ENCODE measurements at places on chromosomes 2 and 18. TPM values are rescaled to one million over a fixed set of nuclear protein-coding genes. Genes with fewer than 3 reads are reported as not detected.

DNA sequence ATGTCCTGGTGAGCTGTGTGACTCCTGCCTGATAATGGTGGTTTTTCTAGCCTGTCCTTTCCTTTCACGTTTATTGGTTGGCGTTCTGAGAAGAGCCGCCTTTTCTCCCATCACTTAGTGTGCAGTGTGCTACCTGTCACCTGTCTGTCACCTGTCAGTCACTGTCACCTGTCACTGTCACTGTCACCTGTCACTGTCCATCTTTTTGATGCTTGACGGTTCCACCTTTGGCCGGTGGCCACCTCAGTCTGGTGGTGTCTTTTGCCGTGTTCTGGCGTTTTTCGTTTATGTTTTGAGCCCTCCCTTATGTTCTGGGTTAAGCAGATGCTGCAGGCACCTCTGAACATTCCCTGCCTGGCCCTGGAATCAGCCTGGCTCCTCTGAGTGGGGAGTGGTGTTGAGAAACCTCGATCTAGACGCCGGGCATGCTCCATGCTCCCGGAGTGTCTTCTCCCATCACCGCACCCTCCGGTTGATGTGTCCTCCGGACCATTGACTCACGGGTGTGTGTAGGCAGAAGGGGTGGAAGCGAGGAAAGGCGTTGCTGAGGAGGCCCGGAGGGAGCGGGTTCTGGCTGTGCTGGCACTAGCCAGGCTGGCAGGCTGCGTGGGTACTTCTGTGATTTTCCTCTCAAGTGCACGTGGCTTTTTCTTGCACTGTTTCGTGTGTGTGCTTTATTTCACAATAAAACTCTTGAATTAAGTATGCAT is 20.7 kb downstream of the DTYMK start:
- DNase-seq: peak; percentile 67

PSD4 gene
- total RNA-seq: 4.2 TPM

- no peak for DNase-seq
Measured at GRCh38 chr2:228064024-228064423, 117.5 kb downstream of the SPHKAP start.

DNA sequence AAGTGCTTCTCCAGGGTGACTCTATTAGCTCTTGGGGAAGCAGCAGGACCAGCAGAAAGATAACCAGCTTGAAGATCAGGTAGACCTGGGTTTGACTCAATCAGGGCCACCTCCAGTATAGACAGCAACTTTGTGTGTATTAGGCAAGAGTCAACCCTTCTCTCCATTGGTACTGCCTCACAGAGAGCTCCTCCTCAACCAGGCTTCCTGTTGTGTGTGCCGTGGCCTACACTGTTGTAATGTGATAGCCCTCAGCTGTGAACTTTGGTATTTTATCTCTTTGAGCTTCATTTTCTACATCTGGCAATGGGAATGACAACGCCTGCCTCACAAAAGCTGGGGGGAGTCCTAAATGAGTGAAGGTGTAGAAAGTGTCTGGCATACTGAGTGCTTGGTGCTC is 17.0 kb upstream of the MAP3K20 start:
- DNase-seq: no peak

LHCGR gene
- total RNA-seq: 0.16 TPM

SOX11 gene
- total RNA-seq: 413 TPM

- no peak for DNase-seq
Measured at GRCh38 chr2:232942831-232943230, 70.2 kb downstream of the NGEF start.

CTLA4 gene
- total RNA-seq: not detected

GRCh38 chr18:8945514-8945913 is 157.0 kb upstream of the NDUFV2 start:
- no peak for DNase-seq

GRCh38 chr2:203033395-203033794 is 18.7 kb downstream of the NBEAL1 start:
- DNase-seq: no peak

GRCh38 chr2:158482594-158482993 is 25.8 kb downstream of the PKP4 start:
- DNase-seq: no peak

DNA sequence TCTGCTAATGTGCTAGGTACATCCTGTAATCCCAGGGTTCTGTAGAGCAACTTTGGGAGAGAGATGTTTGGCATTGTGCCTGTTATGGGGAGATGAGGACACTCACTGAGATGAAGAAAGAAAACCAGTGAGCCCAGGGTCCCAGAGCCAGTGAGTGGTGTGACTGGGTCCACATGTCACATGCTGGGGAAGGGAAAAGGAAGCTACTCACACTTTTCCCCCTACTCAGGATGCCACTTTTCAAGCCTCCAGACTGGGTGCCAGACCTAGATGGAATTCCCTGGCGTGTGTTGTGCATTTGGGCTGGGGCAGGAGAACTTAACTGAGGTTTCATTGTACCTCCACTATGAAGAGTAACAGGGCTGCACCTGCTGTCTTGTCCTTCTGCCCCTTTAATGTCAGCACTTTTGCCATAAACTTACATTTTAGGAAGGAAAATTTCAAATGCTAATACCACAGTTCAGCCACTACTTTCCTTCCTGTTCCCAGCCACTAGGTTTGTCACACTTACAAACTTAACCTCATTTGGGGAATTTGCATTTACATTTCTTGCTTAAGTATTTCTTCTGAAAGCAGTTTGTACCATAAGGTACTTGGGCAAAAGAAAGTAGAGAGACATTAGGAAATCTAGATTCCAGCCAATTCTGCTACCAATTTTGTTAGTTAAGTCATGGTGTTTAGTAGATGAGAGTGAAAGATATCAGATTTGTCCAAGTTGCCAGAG is 10.2 kb downstream of the INSIG2 start:
- no peak for DNase-seq

GRCh38 chr2:9311488-9311887 is 104.9 kb downstream of the ASAP2 start:
- DNase-seq: no peak

UGT1A10 gene
- not detected for total RNA-seq

DNA sequence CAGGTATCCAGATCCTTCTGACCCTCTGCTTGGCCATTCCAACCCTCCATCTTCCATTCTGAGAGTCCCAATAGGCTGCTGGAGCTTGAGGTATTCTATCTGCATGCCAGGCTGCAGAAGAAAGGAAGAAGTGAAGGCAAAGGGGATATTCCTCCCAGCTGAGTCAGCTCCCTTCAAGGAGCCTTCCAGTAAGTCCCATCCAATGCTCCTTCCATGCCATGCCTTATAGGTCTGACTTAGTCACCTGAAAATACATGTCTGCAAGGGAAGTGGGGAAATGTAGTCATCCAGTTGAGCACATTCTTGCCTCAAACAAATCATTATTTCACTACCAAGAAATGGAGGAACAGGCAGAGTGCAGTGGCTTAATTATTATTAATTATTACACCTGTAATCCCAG is 464.6 kb downstream of the CNTNAP5 start:
- DNase-seq: no peak

- DNase-seq: no peak
Measured at GRCh38 chr2:69390001-69390400, 3.0 kb upstream of the GFPT1 start.

SPP2 gene
- total RNA-seq: not detected

- no peak for DNase-seq
Measured at GRCh38 chr18:45686891-45687611, 36.9 kb upstream of the SLC14A1 start.

DNAJC5G gene
- not detected for total RNA-seq

- DNase-seq: no peak
Measured at GRCh38 chr18:11851806-11852337, 659 bp downstream of the CHMP1B start.

IL1RL1 gene
- not detected for total RNA-seq

C2orf72 gene
- 32.4 TPM for total RNA-seq

TUBA4B gene
- total RNA-seq: not detected

GRCh38 chr2:64938607-64939285 is 50.5 kb upstream of the SLC1A4 start:
- no peak for DNase-seq

- DNase-seq: no peak
Measured at GRCh38 chr2:151182899-151183809, 78.5 kb downstream of the RBM43 start.

CPS1 gene
- total RNA-seq: 6.6 TPM

DNA sequence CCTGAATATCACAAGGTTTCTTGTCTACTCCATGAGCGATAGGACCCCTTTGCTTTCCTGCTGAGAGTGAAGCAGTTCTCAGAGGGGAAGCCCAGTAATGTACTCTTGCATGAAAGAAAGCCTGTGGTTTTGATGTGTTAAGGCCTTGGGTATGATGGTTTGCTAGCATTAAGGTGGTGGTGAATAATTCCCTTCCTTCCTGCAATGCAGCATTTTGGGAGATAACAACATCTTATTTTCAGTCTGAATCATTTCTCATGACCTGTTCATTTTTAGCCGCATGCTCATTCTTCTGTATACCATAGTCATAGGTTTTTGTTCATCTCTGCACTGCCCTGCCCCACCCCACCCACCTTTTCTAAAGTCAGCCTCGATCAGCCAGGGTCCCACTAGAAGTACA is 66.2 kb downstream of the HNMT start:
- no peak for DNase-seq

DNA sequence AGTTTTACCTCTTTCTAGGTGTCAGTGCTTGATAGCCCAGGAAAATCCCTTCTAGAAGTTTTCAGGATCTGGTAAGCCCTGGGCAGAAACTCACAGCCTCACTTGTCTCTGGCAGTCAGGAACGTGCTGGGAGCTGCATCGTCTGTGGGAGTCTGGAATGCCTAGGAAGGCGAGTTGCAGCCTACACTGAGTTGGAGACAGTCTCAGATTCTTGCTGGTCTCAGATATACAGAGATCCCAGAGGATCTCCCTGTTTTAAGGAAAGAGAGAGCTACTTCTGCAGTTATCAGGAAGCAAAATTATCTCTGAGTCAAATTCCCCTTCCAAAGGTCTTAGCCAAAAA is 104.4 kb upstream of the CDC42EP3 start:
- DNase-seq: peak; percentile 9

- no peak for DNase-seq
Measured at GRCh38 chr2:196112418-196113034, 43.9 kb upstream of the DNAH7 start.

DNA sequence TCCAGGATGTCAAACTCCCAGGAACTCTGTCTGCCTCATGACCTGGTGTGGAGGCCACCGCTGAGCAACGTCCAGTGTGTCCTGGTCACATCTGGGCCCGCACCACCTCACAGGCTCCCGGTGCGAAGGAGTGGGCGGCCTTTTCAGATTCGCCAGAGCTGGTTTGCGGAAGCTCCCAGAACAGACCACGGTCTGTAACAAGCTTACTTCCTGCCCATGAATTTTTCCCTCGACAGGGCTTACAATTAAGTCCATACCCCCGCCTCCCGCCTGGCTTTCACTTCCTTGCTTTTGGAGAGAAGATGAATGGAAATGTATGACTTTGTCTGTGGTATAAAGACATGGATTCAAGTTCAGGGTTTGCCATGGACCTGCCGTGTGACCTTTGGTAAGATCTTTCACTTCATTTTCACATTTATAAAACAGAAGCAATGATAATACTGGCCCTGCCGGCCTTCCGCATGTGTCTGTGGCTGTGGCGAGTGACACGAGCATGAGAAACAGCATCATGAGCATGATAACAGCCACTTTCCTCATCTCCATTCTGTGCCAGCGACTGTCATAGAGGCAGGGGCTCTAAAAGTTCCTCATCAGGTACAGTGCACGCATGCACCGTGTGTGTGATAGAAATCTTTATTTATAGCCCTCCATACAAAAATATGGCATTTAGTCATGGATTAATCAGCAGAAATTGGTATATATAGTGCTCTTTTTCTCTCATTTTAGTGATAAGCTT is 31.0 kb upstream of the KCNF1 start:
- no peak for DNase-seq

- no peak for DNase-seq
Measured at GRCh38 chr2:190044866-190045265, 17.7 kb downstream of the MSTN start.

DNA sequence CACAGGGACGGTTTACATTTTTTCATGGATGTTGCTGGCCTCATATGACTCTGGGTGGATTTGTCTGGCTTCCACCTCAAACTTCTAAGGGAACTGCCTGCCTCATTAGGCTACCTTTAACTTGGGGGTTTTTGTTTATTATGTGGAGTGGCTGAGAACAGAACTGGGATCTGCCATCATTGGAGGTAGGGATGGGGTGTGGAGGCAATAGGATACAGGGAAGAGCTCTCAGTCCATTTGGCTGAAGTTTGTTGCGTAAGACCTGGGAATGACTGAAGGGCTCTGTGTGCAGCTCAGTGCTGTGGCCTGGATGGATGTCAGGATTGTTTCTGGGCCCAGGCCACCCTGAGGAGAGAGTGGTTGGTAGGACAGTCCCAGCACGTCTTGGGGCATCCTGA is 31.2 kb downstream of the ASB1 start:
- no peak for DNase-seq

DNA sequence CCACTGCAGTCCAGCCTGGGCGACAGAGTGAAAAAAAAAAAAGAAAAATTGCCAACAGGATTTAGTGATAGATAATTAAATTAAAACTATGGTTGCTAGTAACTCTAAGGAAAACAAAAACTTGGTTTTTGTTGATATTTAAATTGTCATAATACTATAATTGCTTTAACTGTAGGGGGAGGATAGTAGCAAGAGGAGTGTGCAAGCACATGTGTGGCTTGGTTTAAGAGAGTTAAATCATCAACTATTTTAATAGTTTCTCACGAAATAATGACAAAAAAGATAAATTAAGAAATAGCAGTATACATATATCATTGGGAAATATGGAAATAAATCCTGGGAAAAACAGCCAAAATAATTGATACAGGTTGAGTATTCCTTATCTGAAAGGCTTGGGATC is 27.4 kb upstream of the RAPGEF4 start:
- DNase-seq: no peak

DNA sequence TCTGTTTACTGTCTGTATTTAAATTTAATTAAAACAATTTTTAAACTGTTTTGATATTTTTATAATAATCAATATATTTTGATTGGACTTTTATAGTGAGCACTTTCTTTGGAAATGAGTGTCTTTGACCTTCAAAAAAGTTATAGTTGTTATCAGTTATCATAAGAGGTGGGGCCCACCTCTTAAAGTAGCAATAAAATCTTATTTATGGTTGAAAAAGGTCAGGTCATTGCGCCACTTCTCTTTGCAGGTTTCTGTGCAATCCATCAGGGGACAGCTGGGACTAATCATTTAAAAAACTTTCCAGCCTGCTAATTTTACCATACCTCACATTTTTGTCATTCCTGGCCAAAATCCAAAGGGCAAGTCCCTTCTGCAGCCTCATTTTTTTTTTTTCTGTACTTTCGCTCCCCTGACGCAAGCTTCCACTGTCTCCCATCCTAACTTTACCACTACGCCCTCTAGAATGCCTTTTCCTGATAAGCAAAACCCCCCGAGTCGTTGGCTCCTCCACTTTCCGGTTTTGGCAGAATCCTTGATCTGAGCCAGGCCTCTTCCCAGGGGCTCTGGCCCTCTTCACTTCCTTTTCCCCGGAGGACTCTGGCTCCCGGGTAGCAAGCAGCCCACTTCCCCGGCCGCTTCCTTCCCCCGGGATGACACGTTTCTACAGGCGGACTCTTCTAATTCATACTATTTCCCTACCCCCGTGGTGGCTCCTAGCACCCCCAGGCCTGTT is 1.1 kb upstream of the SEH1L start:
- DNase-seq: peak; percentile 22

DNA sequence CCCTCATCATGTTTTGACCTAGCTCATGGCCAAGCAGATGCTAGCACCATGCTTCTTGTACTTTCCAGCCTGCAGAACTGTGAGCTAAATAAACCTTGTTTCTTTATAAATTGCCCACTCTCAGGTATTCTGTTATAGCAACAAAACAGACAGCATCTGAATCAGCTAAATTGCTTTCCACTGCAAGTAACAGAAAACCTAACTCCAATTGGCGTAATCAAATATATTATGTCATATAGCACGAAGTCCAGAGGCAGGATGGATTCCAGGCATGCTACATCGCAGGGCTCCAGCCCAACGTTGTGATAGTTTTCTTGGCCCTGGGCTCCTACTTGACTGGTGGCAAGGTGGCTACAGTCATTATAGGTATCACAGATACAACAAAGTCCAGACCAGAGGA is 10.4 kb upstream of the CUL3 start:
- DNase-seq: no peak
